ENCODE measurements at places on chromosomes 12 and 14.
A peak's percentile ranks its signal among the peaks of the same experiment; 100 is the strongest.

GRCh38 chr12:112309797-112310196, 72.4 kb downstream of the HECTD4 start:
- DNase-seq, result no peak

DNA sequence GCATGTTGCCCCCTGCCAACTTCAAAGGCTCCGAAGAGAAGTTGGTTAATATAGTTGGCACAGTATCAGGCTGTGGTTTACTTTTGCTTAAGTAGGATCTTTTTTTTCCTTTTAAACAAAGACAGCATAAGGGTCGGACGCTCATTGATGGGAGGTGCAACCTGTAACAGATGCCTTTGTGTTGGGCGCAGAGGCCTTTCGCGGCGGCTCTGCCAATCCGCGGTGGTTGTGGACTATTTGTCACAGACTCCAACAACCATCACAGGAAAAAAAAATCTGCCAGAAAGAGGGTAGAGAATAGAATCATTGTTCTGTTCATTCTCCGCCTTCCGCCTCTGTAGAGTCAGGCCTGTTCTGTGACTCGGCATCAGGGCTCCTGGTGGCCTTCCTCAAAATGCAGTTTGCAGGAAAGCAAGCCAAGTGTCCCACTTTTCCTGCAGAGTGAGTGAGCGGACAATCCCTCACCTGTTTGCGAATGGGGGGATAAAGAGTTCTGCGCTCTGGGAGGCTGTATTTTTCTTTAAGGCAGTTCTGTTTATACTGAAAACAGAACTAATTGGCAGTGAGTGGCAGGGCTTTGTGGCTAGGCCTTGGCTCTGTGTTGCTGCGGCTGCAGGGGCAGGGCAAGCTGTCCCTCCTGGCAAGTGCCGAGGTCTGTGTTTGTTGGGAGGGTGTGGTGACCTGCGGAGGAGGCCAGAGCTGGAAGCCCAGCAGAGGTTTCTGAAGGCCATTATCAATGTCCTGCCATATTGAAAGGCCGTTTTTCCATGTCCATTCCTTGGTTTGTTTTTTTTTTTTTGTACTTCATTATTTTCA, 83.0 kb upstream of the PIWIL1 start:
- DNase-seq, result no peak

GRCh38 chr12:27335364-27336281, 3.0 kb downstream of the BMAL2 start:
- DNase-seq, result no peak

- no peak for DNase-seq
These were observed 440 bp upstream of the ISM2 start for GRCh38 chr14:77498984-77499527.

GRCh38 chr12:116162071-116162470, 115.4 kb downstream of the MED13L start:
- DNase-seq, result no peak

- DNase-seq, result no peak
These were observed 77.3 kb upstream of the SLC38A2 start for GRCh38 chr12:46449856-46450255.

- DNase-seq, result no peak
These were observed 37.5 kb downstream of the CDC42BPB start for GRCh38 chr14:103019826-103020225.

DNA sequence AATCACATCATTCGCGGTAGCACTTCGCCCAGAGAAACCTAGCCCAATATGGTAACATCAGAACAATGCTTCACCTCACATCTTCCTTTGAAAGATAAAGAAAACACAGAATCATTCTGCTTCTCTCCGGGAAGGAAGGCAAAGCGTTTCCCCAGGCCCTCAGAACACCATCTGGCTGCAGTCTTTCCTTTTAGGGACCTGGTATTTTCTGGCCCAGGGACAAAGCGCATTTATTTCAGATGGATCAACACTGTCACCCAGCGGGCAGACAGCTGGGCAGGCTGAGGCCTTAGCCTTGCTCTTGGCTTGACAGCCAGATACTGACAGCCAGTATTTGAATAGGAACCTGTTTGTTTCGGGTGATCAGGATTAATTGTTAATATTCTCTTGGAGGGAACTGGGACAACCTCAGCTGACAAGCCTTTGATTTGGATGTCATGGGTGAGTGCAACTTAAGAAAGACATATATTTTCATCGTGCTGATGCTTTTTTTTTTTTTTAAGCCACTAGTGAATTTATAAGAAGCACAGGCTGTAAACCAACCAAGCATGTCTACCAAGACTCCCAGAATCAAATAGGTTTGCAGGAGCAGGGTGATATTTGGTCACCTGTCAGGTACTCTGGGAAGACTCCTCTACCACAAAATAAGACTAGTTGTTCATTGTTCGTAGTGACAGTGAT, 118.9 kb downstream of the VEZT start:
- peak; percentile 45 for DNase-seq

DNA sequence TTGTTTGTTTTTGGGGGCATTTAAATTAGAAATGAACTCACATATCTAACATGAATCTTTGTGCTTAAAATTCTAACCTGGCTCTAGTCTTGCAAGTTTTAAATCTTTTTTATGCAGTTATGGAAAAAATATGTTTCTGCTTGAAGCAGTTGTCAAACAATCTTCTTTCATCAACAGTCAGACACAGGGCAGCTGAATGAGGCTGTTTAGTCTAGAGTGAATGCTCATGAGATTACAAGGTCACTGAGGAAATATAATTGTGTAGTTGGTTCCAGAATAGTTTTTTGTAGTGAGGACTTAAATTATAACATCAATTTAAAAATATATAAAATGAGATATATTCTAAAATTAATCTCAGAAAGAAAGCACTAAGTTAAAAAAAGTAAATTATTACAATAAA, 76.5 kb downstream of the TRMT5 start:
- no peak for DNase-seq

GRCh38 chr12:109680264-109681005, 33.2 kb upstream of the FAM222A start:
- DNase-seq, result peak; percentile 9

DNA sequence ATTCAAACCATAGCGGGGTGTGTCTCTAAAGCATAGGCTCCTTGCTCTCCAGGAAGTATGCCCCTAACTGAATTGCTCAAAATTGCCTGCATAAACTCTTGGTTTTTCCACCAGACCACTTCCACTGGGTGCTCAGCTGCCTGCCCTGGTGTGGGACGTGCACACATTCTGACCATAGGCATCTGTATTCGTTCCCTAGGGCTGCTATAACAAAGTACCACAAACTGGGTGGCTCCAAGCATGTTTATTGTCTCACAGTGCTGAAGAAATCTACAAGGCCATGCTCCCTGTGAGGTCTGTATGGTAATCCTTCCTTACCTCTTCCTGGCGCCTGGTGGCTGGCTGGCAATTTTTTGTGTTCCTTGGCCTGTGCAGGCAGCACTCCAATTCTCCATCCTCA, 16.4 kb upstream of the GALNT6 start:
- DNase-seq, result no peak

GRCh38 chr12:125734137-125734536, 668.9 kb downstream of the AACS start:
- DNase-seq, result no peak

- no peak for DNase-seq
These were observed 110.7 kb upstream of the GZMB start for GRCh38 chr14:24744641-24745040.

DNA sequence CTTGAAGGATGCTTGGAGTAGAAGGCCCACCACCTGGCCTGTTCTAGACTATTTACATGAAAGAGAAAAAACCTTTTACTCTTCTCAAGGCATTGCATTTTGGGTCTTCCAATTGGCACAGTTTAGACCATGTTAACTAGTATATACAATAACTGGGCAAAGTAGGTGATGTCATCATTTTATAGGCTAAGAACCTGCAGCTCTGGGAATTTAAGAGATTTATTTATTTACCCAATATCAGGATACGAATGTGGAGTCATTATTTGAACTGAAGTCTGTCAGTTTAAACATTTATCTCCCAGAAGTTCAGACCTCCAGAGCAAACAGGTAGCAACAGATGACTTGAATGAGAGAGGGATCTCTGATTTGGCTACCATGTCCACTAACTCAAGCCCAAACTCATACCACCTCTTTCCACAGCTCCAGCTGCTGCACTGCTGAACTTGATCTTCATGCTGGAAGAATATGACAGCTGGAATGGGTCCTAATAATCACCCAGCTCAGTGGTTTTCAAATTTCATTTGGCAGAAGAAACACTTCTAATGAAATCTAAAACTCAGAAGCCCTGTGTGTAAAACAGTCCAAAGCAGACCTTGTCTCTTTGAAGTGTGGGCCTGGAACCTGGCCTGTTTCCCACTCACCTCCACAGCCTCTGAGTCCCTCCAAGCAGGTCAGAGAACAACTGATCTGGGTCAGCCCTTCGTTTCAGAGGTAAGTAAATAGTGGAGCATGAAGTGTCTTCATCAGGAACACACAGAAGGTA, 179.2 kb downstream of the EMP1 start:
- DNase-seq, result no peak

DNA sequence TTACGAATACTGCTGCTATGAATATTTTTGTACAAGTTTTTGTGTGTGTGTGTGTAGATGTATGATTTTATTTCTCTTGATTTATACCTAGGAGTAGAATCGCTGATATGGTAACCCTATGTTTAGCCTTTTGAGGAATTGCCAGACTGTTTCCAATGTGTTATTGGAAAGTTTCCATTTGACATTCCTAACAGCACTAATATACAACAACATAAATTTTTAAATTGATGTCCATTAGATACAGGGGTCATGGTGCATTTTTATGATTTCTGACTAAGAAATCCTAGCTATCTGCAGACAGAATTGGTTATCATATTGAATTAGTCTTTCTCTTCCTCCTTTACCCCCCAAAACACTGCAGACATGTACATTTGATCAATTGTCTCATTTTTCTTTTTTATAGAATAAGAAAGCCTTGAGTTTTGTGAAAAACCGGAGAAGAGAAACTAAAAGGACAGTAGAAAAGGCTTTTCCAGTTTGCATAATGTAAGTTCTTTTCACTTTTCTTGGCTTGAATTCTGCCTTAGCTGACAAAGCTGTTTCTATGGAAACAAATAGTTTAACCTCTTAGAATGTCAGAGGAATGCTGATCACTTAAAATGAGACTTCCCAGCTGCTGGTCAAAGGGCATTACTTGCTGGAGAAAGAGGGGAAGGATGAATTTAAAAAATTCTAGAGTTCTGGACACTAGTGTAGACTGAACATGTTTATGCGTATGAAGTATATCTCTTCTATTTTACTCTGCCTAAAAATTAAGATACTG, 28.2 kb downstream of the PALS1 start:
- no peak for DNase-seq

- no peak for DNase-seq
These were observed 875.2 kb downstream of the FLRT2 start for GRCh38 chr14:86404989-86405649.

DNA sequence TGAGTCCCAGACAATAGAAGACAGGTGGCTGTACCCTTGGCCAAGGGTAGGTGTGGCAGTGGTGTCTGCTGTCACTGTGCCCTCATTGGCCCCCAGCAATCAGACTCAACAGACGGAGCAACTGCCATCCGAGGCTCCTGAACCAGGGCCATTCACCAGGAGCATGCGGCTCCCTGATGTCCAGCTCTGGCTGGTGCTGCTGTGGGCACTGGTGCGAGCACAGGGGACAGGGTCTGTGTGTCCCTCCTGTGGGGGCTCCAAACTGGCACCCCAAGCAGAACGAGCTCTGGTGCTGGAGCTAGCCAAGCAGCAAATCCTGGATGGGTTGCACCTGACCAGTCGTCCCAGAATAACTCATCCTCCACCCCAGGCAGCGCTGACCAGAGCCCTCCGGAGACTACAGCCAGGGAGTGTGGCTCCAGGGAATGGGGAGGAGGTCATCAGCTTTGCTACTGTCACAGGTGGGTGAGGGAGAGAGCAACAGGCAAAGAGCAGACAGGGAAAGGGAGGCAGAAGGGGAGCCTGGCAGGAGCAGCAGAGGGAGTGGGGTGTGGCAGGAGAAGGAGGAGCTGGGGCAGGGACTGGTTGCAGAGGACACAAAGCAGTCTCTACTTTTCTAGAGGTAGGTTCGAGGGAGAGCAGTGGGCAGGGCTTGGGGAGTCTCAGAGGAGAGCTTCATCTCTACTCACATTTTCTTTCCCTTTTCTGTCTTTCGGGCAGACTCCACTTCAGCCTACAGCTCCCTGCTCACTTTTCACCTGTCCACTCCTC, 452 bp downstream of the INHBE start:
- no peak for DNase-seq

DNA sequence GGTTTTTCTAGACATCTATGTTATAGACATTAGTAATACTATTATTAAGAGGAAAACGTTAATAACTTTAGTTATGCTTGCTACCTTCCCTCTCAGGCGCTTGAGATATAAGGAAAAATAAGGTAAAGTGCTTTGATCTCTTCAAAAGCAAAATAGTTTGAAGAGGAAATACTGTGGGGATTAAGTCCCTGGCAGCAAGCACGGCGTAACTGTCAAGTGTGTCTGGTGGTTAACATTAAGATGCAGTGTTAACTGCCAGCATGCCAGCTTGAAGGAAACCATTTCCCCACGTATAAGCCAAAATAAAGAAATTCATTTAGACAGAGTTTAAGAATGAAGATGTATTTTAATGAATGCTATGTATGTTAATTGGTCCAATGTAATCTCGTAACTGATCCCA, 31.8 kb downstream of the PELI2 start:
- no peak for DNase-seq

DNA sequence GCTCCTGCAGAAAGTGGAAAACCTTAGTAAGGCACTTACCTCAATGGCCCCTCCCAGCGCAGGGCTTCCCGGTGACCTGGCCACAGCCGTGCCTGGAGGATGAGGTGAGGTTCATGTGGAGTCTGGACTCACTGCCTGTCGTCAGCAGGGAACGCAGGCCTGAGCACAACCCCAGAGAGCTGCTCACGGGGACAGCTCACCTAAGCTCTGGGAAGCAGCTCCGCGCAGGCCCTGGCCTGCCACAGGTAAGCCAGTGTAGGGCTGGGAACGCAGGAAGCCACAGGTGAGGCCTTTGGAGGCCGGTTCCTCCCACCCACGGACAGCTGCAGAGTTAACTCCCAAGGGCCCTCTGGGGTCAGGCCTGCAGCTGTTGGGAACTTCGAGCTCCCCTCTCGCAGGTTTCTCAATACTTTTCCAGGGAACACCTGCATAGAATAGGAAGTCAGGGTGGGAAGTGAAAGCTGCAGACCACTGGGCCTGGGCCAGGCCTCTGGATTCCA, 32.7 kb downstream of the ANAPC7 start:
- DNase-seq, result no peak

DNA sequence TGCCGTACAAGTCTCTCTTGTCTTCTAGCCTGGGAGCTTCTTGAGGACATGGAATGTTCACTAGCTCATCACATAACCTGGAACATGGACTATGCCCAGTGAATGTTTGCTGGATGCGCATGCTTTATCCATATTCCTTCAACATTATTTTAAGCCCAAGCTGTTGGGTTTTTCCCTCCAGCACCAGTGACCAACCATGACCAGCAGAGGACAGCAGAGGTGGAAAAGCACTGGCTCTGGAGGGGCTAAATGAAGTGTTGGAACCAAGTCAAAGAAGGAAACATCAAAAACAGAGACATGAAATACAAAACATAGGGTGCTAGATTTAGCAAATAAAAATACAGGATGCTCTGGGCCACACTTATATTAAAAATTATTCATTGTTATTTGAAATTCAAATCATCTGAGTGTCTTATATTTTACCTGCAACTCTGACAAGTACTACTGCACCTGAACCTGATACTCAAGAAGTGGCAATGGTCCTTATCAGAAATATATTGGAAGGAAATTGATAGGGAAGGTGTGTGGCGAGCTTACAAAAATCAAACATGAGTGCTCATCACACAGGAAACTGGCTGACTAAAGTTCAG, 23.1 kb upstream of the HELB start:
- DNase-seq, result peak; percentile 41

GRCh38 chr12:94545935-94546771, 86.5 kb upstream of the CEP83 start:
- DNase-seq, result peak; percentile 36
